ENCODE measurements at places on chromosomes 2 and 18. TPM values are rescaled to one million over a fixed set of nuclear protein-coding genes. Genes with fewer than 3 reads are reported as not detected.

The KRTCAP3 gene
- total RNA-seq, result 0.72 TPM

The CNGA3 gene
- 0.02 TPM for total RNA-seq

The MROH2A gene
- 0.23 TPM for total RNA-seq

The SRD5A2 gene
- total RNA-seq, result 0.02 TPM

The OR6B2 gene
- total RNA-seq, result not detected

The TGFA gene
- total RNA-seq, result 4.6 TPM

The ANKRD39 gene
- 21.9 TPM for total RNA-seq

The SIX2 gene
- total RNA-seq, result 2.8 TPM

The GPR35 gene
- total RNA-seq, result 1.0 TPM

The TRAF3IP1 gene
- 12.7 TPM for total RNA-seq

The FBXO36 gene
- 0.93 TPM for total RNA-seq

The CKAP2L gene
- total RNA-seq, result 13.9 TPM

The ASB18 gene
- total RNA-seq, result not detected

The CLHC1 gene
- 1.9 TPM for total RNA-seq

The ACMSD gene
- total RNA-seq, result not detected

The ZSWIM2 gene
- total RNA-seq, result not detected

The STK25 gene
- 112 TPM for total RNA-seq
